Immature natural killer cell (primary cell): ENCODE measurements at places on chromosomes 12 and 14. TPM values are rescaled to one million over a fixed set of nuclear protein-coding genes. Genes with fewer than 3 reads are reported as not detected.

OR6C75 gene
- not detected for polyA plus RNA-seq

OVCH1 gene
- polyA plus RNA-seq = not detected

DNA sequence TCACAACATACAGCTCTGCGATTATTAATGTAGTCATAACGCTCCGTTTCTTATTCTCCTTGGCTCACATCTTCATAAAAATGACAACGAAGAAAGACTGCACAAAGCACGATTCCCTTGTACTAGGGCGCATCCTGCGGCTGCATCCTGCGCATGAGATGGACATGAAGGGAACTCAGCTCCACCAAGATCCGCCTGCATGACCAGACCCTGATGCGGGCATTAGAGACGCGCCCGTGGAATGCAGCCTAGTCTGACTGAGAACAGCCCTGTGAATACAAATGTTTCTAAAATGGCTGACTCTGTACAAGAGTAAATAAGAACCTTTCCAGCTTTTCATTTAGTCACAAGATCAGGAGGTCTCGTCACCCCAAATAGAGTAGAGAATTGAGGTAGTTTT, 422.2 kb downstream of the NOVA1 start:
- DNase-seq = no peak

- peak; percentile 78 for DNase-seq
Observed at GRCh38 chr12:111056618-111057521, 136.5 kb upstream of the MYL2 start.

- DNase-seq = no peak
Observed at GRCh38 chr12:105433804-105434203, 103.3 kb downstream of the C12orf75 start.

DNA sequence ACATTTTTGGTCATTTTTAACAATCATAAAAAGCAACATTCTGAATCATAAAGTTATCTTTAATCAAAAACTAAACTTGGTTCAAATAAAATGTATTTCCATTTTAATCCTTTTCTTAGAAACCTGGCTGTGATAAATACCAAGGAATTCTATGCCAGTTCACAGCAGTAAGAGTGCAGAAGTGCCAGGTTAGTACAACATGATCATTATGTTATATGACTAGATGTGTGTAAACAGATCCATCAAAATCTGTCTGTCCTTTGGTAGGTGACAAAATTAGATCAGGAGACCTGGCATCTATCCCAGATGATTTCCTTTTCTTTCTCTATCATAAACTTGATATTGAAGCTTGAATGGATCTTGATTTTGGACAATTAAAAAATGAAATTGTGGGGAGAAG, 200.6 kb upstream of the STXBP6 start:
- no peak for DNase-seq

PLEKHD1 gene
- not detected for polyA plus RNA-seq

GRCh38 chr12:110467847-110468213, 227 bp downstream of the GPN3 start:
- no peak for DNase-seq

TDRD9 gene
- polyA plus RNA-seq = 1.2 TPM

- DNase-seq = peak; percentile 28
Observed at GRCh38 chr12:52358575-52359350, 8.5 kb downstream of the KRT85 start.

DNA sequence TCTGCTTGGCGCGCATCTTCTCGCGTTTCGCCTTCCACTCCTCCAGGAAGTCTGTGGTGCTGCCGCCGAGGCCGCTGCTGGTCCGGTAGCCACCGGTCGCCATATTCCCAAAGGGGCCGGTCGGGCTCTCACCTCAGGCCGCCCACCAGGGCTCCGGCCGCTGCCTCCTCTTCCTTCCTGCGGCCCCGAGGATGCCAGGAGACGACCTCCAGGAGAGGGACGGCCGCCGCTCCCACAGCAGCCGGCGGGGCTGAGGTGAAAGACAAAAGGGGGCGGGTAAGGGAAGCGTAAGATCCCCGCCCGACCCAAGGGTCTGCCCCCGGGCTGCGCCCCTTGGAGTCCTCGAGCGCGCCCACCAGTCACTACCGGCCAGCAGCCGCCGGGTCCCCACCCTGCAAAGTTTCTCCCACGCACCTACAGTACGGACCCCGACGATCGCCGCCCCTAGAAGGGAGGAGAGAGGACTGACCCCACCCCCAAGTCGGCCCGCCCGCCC, 574 bp downstream of the PAWR start:
- peak; percentile 21 for DNase-seq

WNT5B gene
- polyA plus RNA-seq = not detected

GRCh38 chr14:35742442-35742841, 66.7 kb downstream of the RALGAPA1 start:
- no peak for DNase-seq

- DNase-seq = no peak
Observed at GRCh38 chr12:1216560-1216959, 225.5 kb downstream of the ERC1 start.

GRCh38 chr12:126667339-126667738, 1599.6 kb upstream of the TMEM132C start:
- DNase-seq = no peak

- DNase-seq = no peak
Observed at GRCh38 chr12:52801773-52802172, 5.9 kb upstream of the KRT3 start.

HOXC4 gene
- polyA plus RNA-seq = 0.92 TPM

GRCh38 chr14:56666294-56666693, 86.7 kb downstream of the TMEM260 start:
- no peak for DNase-seq

ACAD10 gene
- 6.3 TPM for polyA plus RNA-seq

PSMC1 gene
- 145 TPM for polyA plus RNA-seq

DNA sequence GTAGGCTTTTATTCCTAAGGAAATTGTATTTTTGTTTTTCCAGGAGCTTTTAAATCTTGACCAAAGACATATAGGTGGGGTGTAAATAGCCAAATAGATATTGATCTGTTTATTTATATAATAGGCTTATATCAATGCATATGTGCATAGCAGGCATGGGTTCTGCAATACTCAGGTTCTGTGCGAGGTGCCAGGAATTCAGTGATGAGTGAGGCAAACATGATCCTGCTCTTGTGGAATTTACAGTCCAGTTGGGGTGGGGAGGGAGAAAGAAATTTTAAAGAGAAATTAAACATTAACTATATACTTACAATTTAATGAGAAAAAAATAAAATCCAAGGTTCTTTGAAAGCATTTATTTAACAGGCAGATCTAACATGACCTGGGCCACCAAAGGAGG, 160.3 kb upstream of the HIF1A start:
- no peak for DNase-seq

DNA sequence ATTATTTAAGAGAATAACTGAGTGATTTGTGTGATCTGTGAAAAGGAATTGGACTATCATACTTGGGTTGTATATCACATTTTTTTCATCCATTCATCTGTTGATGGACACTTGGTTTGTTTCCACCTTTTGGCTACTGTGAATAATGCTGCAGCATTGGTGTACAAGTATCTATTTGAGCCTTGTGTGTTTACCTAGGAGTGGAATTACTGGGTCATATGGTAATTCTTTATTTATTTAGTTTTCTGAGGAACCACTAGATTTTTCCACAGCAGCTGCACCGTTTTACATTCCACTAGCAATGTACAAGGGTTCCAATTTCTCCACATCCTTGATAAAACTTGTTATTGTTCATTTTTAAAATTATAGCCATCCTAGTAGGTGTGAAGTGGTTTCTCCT, 56.1 kb downstream of the APAF1 start:
- no peak for DNase-seq

GRCh38 chr12:124505001-124505818, 62.2 kb downstream of the NCOR2 start:
- no peak for DNase-seq

DNA sequence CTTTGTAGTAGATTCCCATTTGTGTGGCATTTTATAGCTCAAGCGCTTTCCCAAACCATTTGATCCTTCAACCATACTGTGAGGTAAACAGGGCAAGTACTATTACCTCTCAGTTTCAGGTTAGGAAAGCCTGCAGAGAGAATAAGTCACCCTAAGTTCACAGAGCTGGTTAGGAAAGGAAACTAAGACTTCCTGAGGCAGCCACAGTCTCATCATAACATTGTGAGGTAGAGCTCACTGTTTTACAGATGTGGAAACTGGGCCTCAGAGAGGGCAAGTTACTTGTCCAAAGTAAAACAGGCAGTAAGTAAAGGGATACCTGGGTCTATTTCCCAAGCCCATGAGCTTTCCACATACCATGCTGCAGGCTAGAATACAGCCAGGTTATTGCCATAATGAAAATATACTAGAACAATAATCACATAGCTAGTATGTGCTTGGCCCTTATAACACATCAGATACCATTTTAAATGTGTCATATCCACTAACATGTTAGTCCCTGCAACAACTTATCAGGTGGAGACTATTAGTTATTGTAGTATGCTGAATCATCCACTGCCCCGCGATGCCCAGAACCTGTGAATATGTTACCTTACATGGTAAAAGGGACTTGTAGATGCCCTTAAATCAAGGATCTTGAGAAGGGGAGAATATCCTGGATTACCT, 150.9 kb upstream of the GRIP1 start:
- DNase-seq = peak; percentile 13

DNA sequence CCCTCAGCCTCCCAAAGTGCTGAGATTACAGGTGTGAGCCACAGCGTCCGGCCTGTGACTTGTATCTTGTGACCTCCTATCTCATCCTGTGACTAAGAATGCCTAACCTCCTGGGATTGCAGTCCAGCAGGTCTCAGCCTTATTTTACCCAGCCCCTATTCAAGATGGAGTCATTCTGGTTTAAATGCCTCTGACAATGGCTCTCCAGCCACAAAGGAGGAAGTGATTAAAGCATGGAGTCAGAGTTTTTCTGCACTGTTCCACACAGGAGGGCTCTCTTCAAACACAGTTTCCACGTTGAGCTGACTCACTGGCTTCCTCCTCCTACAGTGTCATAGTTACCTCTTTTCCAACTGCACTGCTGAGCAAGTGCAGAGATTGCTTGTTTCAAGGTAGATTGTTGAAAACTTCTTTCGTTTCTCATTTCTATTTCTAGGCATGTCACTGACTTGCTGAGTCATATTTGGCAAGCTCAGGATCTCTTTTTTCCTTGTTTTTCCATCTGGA, 383.8 kb downstream of the PCNX1 start:
- DNase-seq = no peak

ART4 gene
- not detected for polyA plus RNA-seq

GRCh38 chr12:6955108-6956020, 4.2 kb downstream of the PTPN6 start:
- no peak for DNase-seq

GPRC5D gene
- polyA plus RNA-seq = 0.52 TPM

UBE2N gene
- polyA plus RNA-seq = 193 TPM

DNA sequence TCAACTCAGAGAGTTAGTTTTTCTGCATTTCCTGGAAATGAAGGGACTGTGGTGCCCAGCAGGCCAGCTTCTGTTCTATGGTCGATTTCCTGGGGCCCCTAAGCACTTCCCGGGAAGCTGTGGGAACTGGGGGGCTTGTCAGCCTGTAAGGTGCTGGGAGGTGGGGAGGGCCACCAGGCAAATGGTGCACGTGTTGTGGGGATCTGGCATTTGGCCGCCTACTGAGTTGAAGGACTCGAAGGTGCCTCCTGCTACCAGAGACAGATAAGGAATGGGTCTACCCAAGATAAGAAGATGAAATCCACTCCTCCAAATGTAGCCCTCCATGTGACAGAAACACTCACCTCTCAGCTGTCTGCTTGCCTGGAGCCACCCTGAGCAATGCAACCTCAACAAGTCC, 341.7 kb downstream of the DPF3 start:
- no peak for DNase-seq

PMCH gene
- not detected for polyA plus RNA-seq

SLCO1A2 gene
- not detected for polyA plus RNA-seq

RBM23 gene
- polyA plus RNA-seq = 80.9 TPM

- no peak for DNase-seq
Observed at GRCh38 chr14:60245380-60246177, 3.4 kb upstream of the PPM1A start.

- no peak for DNase-seq
Observed at GRCh38 chr12:87981495-87981894, 47.7 kb downstream of the C12orf50 start.

RERG gene
- not detected for polyA plus RNA-seq

DNA sequence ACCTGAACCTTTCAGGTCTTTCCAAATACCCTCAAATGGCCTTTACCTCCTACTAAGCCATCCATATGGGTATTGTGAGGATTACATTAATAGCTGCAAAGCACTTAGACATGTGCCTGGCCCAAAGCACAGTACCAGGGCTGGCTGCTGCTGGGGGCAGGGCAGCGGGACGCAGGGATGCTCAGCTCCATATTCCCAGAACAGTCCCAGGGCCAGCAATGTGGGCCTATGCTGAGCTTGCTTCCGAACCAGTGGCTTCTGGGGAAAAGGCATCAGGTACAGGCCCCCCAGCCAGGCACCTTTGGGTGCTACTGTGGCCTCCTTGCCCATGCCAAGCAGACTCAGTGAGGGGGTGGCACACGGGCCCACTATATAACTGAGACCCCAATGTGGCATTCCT, 10.4 kb downstream of the ACTN1 start:
- no peak for DNase-seq

MUCL1 gene
- polyA plus RNA-seq = not detected

- DNase-seq = no peak
Observed at GRCh38 chr12:125105600-125105999, 40.4 kb downstream of the AACS start.

ASPG gene
- polyA plus RNA-seq = not detected

DNA sequence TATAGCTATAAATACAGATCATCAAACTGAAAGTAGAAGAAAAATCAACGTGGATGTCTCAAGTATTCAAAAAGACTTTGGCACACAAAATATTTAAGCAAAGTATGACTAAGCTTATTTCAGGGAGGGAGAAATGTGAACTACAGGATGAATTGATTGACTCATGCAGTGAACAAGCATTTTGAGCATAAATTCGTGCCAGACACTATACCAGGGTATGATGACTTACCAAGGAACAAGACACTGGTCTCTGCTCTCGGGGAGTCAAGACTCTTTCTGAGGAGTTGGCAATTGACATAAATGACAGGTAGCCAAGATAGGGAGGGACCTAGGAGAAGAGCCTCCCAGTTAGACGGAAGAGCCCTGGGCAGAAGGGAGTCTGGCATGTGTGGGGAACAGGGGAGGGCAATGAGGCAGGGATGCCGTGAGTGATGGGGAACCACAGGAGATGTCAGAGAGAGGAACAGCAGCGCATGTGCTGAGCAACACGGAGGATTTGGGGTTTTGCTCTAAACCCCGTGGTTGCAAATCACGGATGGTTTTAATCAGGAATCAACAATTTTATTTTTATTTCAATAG, 115.2 kb downstream of the TMEM132D start:
- no peak for DNase-seq

DNA sequence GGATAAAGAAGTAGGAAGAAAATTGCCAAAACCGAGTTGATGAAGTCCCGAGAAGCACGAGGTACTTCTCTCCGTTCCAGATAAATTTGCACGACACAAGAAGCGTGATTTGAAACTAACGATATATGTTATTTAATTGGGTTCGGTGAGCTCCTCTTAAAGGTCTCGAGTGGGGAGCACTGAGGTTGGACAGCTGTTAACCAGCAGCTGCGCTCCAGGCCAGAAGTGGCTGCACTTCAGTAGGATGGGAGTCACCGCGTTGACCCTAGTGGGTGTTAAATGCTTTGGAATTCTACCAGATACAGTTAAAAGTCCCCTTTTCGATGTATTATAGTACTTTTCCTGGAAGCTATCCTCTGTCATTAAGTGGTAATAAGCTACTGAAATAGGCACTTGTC, 953 bp upstream of the DCAF5 start:
- DNase-seq = peak; percentile 13
